Sigmoid colon (tissue), 7 donors: ENCODE measurements at places on chromosomes 7 and 10. TPM values are rescaled to one million over a fixed set of nuclear protein-coding genes. Genes with fewer than 3 reads are reported as not detected.

Gene LIPM
- total RNA-seq, result not detected

GRCh38 chr10:784403-785088 is 95.1 kb upstream of the DIP2C start:
- peak; percentile 86 for DNase-seq

Gene SFTPA1
- not detected for total RNA-seq

Gene GIMAP4
- 24.1 TPM for total RNA-seq

GRCh38 chr7:27112955-27113949 is 10.8 kb upstream of the HOXA2 start:
- DNase-seq, result peak; percentile 90

Gene TAS2R38
- total RNA-seq, result not detected

DNA sequence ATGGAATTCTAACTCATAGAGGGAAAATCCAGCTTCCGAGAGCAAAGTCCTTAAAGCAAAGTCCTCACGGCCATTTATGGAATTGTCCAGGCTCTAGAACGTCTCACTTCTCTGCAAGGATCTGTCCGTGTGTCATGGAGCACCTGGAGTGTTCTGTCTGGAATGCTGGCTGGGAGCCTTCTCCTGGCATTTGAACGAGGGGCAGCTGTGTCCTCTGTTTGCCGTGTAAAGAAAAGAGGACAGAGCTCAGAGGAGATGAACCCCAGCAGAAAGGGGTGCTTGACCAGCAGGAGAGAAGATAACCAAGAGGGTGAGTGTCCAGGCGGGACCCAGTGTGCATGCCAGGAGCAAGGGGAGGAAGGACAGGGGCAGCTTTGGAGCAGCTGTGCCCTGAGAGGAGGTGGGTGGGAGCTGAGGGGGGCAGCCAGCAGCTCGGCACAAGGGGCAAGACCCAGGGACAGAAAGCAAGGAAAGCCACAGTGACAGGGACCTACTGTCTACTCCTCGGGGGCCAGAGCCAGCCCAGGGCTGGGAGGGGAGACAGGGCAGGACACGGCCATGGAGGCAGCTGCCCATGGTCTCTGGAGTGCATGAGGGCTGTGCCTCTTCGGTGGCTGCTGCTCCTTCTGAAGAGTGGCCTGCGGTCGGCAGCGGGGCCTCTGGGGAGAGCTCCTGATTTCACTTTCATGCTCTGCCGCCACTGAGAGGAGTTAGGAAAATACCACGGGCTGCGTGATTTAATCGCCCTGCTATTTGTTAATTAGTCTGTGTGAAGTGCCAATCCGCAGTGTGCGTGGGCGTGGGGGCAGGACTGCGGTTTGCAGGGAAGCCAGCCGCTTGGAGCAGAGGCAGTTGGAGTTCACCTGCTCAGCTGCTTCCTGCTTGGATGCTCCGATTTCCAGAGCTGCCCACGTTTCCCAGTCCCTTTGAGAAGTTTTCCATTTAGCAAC is 149.3 kb upstream of the SHH start:
- DNase-seq, result peak; percentile 32

DNA sequence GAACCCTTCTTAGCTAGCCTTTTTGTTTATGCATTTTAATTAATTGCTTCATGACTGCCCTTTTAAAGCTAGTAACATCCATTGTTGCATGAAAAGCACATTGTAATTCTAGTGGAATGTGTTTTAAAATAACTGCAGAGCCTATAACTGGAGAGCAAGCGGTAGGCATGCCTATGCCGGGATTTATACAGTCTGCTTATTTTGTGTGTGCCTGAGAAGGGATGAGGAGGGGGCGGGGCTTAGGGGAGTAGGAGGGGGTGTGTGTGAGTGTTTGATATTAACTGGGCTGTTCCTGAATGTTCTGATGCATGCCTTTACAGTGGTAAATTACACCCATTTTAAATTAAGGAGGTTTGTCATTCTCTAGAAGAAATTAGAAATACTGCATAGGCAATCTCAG is 208.1 kb downstream of the TCF7L2 start:
- no peak for DNase-seq

DNA sequence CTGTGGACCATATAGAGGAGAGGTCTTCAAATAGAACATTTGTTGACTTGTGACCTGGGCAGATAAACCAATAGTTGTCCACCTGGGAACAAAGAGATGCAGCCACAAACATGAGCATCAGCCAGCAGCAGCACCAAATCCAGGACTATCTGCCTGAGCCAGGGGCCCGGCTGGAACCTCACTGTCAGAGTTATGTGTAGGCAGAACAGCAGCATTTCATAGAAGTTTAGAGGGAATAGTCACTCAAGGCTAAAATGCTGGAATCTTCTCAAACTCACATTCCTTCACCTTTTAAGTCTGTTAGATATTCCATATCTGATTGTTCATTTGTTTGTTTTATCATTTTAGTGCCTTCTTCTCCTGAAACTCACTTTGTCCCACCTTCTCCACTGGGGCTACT is 72.2 kb upstream of the IL6 start:
- no peak for DNase-seq

DNA sequence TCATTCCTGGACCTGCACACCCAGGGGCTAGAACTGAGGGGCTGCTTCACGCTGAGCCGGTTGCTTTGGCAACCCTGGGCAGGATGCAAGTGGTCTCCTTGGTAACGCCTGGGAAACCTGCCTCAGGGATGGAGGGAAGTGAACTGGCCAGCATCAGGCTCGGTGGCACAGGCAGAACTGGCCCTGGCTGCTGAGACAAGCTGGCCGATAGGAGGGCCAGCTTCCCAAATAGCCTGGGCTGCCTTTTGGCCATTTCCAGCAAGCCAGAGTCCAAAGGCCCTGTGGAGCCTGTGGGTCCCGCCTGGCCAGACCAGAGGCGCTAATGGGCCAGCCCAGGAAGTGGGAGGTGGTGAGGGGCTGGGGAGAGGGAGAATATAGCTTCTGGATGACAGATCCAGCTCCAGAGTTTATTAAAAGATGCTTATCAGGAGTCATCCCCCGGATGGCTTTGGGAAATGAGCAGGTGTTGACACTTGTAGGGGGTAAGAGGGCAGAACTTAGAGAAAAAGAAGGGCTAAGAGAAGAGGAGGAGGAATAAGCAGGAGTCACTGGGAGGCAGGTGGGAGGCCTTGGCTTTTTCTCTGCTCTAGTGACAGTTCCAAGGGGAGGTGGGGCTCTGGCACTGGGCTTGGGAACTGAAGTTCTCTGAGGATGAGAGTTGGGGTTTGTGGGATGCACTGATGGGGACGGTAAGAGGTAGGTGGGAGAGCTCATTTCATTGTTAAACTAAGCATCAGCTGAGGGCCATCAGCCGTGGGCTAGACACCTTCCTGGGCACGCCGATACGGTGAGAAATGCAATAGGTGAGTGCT is 9.6 kb downstream of the NEURL1 start:
- DNase-seq, result no peak

GRCh38 chr10:60339757-60340156 is 49.9 kb downstream of the ANK3 start:
- DNase-seq, result no peak

DNA sequence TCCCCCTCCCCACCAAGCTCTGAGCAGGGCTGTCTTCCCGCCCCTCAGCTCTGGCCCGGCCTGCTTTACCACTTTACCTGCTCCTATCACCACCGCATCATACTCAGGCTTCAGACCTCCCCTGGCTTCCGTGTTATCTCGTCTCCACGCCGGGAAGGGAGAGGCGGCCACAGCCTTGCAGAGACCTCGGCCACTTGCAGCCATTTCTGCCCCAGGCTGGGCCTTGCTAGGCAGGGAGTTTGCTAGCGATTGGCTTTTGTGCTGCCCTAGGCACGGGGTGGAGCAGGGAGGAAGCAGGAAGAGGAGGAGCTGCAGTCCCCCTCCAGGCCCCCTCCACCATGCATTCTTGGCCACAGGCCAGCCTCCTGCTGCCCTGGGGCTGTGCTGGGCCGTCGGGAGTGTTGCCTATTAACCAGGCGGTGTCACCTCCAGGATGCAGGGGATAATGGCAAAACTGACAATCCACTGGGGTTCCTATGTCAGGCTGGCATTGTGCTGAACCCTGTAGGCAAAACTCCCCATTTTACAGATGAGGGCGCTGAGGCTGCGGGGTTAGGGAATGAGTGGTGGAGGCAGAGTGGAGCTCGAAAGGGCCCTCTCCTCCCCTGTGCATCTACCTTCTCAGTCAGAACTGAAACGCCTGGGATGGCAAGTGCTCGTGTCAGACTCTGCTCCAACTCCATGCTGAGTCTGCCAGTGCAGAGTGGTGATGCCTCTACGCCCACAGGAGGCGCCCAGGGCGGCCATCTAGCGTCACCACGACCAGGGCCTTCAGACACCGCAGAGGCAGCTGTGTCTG is at the start of gene PYROXD2:
TSS of gene PYROXD2 (minus strand) at position 251 of the 799 bp plus-strand sequence. CDS start at position 204, 47 bp downstream.
- peak; percentile 97 for DNase-seq

DNA sequence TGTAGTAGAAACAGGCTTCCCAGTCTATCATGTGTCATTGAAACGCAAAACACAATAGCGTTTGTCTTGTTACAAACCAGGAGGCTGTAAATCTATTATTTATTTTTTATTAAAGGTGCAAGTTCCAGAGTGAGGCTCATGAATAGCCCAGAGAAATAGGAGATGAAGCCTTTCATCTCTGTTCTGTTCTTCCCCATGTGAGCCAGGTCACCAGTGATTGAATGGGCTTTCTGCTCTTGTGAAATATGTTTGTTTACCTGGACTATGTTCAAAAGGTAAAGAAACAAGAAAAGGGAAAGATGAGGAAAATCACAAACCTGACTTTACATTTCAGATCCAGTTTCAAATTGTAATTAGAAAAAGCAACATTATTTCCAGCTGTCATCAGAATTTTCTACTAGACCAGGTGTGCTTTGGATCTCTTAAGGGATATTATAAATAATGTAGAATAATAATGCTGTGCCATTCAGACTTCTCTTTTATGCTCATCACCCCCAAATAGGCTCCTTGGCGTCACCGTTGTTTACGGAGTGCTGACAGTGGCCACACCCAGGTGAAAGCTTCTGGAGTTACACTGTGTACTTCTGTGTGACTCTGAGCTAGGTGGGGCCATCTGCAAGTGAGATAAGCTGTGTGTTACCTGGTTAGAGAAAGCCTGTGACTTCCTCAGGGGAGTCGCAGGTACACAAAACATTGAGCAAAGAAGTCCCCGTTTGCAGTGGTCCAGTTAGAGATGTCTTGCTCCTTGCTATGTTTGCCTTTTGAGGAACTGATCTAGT is 274.9 kb downstream of the SDK1 start:
- no peak for DNase-seq

DNA sequence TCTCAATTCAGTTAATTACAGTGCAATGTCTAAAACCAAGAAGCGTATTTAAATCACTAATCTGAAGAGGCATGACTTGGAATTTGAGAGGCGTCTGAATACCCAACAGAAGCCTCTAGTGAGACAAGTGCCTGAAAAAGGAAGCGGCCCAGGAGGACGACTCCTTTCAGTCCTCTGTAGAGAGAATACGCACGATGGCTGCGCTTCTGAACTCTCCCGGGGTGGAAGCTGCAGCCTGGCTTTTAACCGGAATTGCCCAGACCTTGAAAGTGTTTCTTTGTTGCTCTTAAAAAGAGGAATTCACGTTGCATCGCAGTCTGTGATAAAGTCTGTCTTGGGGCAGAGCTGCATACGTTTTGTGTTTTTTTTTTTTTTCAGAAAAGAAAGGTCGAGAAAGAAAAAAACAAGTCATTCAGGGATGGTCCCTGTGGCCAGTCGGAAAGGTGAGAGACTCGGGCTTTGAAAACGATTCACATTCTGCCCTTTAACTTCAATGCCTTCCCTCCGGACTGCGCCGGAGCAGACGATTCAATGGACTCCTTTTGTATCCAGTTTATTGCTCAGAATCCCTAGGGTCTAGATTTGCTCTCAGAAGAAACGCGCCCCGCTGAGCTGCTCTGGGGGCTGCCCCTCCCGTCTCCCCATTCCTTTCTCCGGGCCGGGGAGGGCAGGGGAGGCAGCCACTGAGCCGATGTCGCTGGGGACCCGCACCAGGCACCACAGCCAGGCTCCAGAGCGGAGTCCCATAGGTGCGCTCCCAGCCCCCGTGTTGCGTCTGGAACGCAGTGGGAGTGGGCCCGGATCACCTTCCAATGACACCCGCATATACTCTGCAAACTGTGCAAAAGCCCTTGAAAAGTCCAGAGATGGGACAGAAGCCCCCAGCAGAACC is 994 bp upstream of the PTF1A start:
- no peak for DNase-seq
